Activated naive CD4-positive, alpha-beta T cell treated with anti-CD3 and anti-CD28 coated beads, Interleukin-2, amount 10 ng/mL, durations not matched to agents 5 hours and 36 hours (primary cell): ENCODE measurements at places on chromosomes 3 and 15. TPM values are rescaled to one million over a fixed set of nuclear protein-coding genes. Genes with fewer than 3 reads are reported as not detected.

Gene SUCNR1
- total RNA-seq = not detected

Gene ARPP21
- total RNA-seq = not detected

Gene GMNC
- total RNA-seq = not detected

Gene FBN1
- total RNA-seq = 0.91 TPM

Gene NR2E3
- total RNA-seq = not detected

Gene HYKK
- 3.8 TPM for total RNA-seq
